MG63 (cell line): ENCODE measurements at places on chromosomes 2 and 18.

DNA sequence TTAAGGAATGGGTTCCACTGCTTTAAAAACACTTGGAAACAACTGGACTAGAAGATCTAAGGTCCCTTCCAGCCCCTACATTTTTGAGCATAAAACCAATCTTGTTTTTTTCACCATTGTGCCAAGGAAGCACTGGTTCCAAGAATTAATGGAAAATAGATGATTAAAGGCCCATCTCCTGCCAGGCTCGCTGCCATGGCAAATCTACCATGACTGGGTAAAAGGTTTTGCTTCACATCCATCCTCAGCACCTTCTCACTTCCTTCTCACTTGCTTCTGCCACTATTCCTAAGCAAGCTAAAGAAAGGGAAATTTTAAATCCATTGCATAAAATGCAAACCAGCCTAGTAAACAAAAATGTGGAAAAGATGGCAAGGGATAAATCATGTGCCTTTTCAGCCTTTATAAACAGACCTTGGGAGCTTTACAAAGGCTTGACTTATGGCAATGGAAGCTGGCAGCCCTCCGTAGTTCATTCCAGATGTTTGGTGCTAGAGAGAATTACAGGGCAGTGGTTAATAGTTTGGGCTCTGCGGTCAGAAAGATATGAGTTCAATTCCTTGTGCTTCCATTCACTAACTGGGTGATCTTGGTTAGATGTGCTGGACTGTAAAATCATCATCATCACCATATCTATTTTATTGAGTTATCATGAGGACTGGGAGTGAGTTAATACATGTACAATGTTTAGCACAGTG lies 27.0 kb upstream of the ST3GAL5 start:
- DNase-seq, result peak; percentile 59

GRCh38 chr2:174575124-174575776 lies 22.4 kb downstream of the WIPF1 start:
- DNase-seq, result no peak

DNA sequence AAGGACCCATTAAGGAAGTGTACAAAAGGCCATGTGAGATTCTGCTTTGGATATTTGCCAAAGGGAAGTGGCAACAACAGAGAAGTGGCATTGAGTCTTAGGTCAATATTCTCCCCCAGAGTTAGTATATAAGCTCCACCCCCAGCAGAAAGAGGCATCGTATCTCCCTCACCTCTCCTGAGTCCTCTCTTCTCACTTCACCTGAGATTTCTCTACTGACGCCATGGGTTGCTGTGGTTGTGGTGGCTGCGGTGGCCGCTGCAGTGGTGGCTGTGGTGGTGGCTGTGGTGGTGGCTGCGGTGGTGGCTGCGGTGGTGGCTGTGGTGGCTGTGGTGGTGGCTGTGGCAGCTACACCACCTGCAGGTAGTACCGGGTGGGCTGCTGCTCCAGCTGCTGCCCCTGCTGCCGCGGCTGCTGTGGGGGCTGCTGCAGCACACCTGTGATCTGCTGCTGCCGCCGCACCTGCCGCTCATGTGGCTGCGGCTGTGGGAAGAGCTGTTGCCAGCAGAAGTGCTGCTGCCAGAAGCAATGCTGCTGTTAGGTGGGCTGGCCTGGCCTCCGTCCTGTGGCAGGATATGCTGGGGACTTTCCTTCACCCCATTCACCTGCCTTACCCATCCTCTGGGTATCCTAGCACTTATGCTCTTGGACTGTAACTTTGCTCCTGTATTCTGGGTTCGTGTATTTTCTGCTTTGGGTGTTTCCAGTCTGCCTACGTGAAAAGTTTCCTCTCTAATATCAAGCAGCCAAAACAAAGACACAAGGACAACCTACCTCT lies 5.9 kb downstream of the SCYGR3 start:
- no peak for DNase-seq

DNA sequence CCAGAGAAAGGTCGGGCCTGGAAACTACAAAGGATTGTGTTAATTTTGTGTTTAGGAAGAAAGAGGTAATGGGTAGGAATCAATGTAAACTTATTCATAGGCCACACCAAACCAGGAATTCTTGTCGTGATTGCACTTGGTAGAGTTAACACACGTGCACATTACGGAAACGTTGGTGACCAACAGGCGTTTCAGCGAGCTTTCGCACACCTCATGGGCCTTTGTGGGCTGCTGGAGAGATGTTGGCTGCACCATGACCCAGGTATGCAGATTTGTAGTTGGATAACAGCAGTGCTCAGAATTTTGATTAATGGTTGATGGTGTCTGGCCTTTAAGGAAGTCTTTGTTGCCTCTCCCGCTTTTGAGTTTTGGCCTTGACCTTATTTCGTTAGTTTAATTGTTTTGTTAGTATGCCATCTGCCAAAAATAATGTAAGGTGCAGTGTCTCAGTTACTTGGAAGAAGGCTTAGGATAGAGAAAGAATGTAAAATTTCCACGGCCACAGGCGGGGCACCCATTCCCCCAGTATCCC lies 1.9 kb downstream of the ZNF236 start:
- DNase-seq, result no peak

DNA sequence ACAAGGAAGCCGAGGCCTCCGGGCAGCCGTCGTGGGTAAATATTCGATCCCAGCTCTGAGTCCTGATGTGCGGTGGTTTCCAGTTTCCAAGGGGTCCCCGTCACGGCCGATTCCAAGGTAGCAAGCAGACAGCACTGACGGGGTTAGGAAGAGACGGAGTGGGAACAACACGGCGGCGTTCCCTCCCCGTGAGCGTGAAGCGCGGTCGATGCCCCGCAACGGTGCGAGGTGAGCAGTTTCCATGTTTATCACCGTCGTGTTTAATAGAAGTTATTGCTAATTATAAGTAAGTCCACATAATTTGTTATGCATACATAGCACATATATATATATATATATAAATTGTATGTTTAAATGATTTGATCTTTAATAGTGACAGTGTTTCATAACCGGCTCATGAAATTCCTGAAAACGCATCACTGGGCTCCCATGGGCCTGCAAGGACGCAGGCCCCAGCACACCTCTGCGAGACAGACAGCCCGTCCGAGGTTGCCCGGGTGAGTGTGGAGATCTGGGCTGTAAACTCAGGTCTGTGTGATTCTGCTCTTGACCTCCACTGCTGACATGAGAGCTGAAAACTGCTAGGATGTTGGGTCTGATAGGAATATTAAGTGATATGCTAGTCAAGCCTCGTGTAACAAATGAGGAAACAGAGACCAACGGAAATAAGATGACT lies 243.5 kb upstream of the SALL3 start:
- DNase-seq, result no peak

DNA sequence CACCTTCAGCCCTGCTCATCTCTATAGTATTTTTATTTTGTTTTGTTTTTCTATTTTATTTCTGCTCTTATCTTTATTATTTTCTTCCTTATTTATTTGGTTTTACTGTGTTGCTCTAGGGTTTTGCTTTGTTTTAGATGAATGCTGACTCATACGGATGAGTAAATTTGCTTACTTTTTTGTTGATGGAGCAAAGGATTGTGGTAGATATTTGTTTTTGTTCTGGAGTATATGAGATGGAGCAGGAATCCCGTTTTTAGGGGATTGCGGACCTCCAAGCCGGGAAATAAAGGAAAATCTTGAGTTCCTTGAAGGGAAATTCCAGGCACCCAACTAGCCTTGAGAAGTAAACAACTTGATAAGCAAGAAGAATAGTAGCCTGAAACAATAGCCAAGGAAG lies 15.3 kb upstream of the COLEC12 start:
- DNase-seq, result no peak

GRCh38 chr2:212538305-212539071 lies at the start of gene ERBB4:
TSS of gene ERBB4 (minus strand) at chr2:212538802. CDS start at chr2:212538530, 272 bp downstream.
- DNase-seq, result peak; percentile 35

- DNase-seq, result no peak
Measured at GRCh38 chr2:53576166-53576565, 191.4 kb upstream of the CHAC2 start.

DNA sequence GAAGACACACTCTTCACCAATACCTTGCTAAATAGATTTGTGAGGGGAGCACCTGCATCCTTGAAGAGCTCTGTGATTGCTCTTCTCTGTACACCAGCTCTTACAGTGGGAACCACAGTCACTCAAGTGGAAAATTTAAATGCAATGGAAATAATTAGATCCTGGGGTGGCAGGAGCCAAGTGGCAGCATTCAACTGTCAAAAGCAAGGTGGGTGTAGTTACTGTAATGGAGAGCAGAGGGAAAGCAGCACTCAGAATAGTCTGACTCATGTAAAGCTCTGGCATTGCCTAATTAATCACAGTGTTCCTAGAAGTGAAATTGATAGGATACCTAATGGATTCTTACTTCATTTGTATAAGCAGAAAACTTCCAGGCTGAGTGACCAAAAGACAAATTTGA lies 245.8 kb downstream of the KCNE4 start:
- no peak for DNase-seq

DNA sequence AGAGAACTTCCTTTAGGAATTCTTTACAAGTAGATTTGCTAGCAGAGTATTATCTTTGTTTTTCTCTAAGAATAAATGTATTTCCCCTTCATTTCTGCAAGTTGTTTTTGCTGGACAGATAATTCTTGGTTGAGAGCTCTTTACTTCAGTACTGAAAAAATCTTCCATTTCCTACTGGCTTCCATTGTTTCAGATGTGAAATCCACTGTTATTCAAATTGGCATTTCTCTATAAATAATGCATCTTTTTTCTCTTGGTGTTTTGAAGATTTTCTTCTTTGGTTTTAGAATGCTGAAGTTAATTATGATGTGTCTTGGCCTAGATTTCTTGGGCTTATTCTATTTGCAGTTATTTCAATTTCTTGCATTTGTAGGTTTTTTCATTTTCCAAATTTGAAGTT lies 270.0 kb upstream of the GYPC start:
- no peak for DNase-seq

- DNase-seq, result no peak
Measured at GRCh38 chr2:191923652-191923997, 76.7 kb upstream of the CAVIN2 start.

DNA sequence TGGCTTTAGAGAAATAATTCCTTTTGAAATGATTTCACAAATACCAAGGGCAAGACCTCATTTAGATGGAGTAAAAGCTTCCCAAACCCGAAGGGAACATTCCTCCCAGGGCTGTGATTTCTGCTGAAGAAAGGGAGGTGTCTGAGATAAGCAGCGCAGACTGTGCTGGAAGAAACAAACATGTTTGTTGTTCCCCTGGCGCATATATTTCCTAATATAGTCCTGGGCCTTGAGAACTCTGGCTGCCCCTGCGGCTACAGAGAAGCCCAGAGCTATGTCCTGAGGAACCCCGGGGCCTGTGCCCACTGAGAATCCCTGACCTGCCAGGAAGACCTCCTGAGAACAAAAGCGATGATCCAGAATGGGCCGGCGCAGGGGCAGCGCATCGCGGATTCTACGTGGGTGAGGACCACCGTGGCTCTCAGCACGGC lies 372.6 kb upstream of the NT5C1B start:
- DNase-seq, result no peak

- no peak for DNase-seq
Measured at GRCh38 chr2:31347319-31347718, 67.2 kb downstream of the XDH start.

DNA sequence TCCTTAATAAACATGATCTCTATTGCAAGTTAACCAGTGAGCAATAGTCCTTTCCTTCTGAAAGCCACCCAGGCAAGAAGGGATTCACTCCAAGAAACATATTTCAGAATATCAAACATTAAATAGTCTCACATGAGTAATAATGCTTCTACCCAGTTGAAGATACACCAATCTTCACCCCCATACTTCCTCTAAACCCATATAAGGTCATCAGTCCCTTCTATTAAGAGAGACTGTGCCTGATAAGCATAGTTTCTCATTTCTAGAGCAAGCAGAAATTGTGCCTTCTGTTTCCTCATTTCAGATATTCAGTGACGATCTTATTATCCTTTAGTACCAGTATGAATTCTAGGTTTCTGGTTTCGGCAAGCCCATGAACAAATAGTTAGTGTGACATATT lies 64.6 kb downstream of the DSEL start:
- DNase-seq, result no peak

GRCh38 chr2:105598829-105599698 lies 145.6 kb upstream of the NCK2 start:
- DNase-seq, result no peak

- DNase-seq, result no peak
Measured at GRCh38 chr2:109720380-109721106, 73.6 kb upstream of the RGPD5 start.

- peak; percentile 41 for DNase-seq
Measured at GRCh38 chr2:232521959-232522622, 1.9 kb downstream of the PRSS56 start.

- DNase-seq, result no peak
Measured at GRCh38 chr18:37481072-37481471, 84.5 kb downstream of the CELF4 start.

GRCh38 chr2:148501545-148501944 lies 143.0 kb upstream of the EPC2 start:
- no peak for DNase-seq

- no peak for DNase-seq
Measured at GRCh38 chr18:52582516-52582915, 242.5 kb downstream of the DCC start.

GRCh38 chr2:226312155-226312554 lies 487.5 kb downstream of the IRS1 start:
- DNase-seq, result no peak

DNA sequence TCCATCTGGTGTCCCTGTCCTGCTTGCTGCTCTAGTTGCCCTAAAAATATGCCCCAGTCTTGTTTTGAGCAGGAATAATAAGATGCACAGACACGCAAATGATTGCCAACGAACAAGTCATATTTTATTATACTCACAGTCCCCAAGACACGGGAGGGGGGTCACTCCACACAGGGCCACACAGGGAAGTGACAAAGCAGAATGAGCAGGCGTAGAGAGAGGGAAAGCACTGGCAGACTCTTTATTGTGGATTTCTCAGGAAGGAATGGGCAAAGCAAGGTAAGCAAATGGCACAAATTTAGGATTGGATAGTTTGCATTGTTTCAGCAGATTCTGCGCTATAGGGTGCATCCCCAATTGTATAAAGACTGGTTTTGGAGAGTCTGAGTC lies 20.7 kb upstream of the ZDBF2 start:
- no peak for DNase-seq

GRCh38 chr2:100302585-100302892 lies 19.8 kb downstream of the LONRF2 start:
- no peak for DNase-seq

DNA sequence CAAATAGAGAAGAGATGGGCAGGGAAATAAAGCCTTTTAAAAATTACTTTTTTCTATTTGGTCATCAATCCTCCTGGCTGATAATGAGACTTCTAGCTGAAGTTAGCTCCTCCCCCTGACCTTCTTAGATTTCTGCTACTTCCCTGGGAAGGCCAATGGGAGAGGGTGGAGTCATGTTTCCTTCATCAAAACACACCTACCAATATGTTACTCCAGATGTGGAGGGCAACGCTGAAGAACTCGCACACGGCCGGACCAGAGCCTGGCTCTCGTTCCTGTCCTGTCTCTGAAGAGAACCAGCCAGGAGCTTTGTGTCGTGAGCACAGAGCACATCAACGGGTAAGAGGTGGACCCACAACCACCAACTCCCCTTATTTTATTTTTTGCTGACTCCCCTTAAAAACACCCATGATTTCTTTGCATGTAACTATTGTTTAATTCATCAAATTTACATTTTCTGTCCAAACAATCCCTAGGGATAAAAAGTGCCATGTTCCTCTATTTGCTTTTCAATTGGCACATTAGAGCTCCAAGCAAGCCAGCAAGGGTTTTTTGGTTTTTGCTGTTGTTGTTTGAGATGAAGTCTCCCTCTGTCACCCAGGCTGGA lies 94.9 kb downstream of the ADD2 start:
- DNase-seq, result no peak

GRCh38 chr18:10841203-10841602 lies 308.2 kb downstream of the PIEZO2 start:
- no peak for DNase-seq
